ENCODE measurements at places on chromosomes 2 and 18.

DNA sequence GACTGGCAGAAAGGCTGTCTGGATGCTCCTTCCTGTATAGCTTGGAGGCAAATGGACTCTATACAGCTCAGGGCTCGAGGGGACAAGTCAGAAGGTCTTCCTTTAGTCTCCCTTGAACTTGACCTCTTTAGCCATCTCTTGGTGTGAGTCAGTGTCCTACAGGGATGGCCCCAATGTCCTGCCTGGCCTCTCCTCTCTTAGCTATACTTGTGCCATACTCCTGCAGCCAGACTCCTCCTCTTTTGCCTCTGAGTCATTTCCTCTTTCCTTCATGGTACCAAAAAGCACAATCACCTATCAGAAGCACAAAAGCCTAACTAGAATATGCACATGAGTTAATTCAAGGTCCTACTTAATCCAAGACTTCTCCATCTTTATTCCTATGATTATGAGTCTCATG is 112.7 kb downstream of the XRCC5 start:
- DNase-seq = no peak

DNA sequence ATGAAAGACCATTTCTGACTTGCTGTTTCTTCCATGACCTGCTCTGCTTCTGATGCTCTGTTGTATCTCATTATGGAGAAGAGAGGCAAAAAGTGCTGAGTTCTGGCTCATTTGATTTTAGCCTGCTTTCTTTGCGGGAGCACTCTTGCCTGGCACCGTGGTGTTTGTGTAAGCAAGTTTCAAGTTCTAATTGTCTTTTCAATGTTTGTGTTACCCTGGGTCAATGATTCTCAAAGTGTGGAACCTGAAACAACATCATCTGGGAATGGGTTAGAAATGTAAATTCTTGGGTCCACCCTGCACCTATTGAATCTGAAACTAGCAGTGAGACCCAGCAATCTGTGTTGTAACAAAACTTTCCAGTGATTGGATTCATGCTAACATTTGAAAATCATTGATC is 85.5 kb upstream of the STON1 start:
- DNase-seq = no peak

DNA sequence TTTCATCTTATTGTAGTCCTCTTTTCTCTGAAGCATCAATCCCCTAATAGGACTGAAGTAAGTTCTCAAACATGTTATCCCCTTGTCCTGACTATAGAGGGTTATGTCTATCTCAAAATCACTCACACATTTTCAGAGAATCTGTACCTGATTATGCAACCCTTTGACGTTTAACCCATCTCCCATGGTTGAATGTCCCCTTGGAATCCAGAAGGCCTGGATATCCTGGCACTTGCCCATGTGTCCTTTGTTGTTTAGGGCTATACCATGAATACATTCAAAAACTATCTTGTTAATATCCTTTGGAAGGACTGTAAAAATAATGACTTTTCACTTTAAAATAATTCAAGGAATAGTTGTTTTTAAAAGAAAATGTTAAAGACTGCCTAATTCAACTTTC is 66.3 kb upstream of the PSMD14 start:
- no peak for DNase-seq

DNA sequence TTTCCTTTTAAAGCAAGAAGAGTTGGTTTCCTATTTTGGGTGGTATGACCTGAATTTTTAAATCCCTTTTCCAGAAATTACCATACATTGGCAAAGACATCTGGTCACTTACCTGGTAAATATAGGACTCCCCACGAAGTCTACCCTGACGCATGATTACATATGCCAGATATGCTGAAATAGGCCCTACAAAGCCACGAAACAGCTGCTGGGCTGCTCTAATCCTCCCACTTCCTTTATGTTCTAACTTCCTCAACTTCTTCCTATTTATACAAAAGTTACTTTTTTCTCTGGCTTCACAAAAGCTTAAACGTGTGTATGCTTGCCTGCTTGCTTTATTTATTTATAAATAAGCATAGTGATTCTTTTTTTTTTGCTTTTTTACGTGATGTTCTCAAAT is 186.0 kb upstream of the EPHA4 start:
- DNase-seq = no peak

DNA sequence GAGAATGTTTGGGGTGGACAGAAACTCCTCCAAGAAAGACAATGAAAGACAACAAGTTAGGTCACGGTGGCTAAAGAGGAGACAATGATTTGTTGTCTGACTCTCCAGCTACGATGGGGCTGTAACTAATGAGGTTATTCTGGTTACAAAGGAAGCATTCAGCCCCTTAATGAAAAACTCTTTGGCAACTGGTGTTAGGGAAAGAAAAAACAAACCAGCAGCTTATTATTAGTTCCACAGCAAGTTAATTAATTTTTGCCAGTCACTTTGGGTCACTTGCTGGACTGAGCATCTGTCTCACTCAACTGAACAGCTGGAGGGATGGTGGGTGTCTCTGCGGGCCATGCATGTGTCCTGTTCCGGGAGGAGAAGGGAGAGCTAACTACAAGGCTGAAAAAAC is 263.7 kb downstream of the ALK start:
- DNase-seq = no peak

DNA sequence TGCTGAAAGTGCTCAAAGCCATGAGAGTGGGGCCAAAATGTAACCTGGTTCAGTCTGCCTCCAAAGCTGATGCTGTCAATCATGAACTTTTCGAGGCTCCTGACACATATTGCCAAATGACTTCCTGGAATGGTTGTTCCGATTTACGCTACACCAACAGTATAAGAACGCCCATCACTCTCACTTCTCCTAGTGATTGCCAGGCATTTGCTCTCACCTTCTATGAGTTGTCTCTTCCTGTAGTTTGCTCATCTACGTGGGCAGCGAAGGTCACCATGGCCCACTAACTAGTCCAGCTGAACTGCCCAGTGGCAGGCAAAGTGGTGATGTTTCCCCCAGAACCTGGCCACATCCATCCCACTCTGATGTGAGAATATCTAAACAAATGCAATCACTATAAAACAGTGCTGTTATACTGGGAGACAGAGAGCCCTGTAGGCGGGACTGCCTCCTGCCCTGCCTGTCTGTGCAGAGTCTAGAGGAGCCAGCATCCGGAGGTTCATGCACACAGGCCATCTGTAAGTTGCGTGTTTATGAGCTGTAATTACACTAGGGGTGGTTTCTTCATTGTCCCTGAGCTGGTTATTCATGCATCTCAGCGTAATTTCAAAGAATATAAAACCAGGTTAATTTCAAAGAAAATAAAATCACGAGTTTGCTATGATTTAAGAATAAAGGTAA is 8.8 kb upstream of the CABLES1 start:
- DNase-seq = no peak
